Cortex of kidney (tissue), 1 donor: ENCODE measurements at places on chromosomes 7 and 10.

DNA sequence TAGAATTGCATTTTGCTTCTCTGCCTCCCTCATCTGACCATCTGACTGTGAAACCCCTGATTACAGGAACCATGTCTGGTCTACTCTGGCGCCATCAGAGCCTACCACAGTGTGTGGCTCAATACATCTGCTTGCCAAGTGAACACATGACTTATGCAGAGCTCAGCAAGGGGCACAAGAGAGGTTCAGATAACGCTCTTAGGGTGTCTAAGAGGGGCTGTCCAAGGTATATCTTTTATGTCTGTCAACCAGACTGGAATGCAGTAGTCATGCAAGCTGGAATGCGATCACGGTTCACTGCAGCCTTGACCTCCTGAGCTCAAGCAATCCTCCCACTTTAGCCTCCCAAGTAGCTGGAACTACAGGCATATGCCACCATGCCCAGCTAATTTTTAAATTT, 10.3 kb upstream of the RRP12 start:
- no peak for DNase-seq

- DNase-seq: no peak
These were observed 96.4 kb downstream of the KCNMA1 start for GRCh38 chr10:77541247-77541646.

GRCh38 chr10:101447477-101447876, 93.5 kb downstream of the BTRC start:
- DNase-seq: no peak

DNA sequence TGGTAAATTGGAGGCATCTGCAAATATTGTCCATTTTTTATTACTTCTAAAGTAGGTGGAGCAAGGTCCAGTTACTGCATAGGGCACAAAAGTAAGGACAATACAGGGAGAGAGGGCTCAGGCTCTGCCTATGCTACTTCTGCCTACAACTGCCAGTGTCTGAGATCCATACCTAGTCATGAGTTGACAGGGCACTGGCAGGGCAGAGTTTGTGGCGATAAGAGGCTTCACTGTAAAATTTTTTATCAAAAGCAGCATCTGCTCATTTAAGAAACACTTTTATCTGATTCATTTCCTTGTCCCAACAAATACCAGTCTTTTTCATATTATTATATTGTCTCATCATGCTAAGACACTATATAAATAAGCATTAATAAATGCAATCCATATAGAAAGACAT, 178.0 kb downstream of the LRRN3 start:
- no peak for DNase-seq

GRCh38 chr10:110789604-110790433, 81.9 kb upstream of the PDCD4 start:
- no peak for DNase-seq

DNA sequence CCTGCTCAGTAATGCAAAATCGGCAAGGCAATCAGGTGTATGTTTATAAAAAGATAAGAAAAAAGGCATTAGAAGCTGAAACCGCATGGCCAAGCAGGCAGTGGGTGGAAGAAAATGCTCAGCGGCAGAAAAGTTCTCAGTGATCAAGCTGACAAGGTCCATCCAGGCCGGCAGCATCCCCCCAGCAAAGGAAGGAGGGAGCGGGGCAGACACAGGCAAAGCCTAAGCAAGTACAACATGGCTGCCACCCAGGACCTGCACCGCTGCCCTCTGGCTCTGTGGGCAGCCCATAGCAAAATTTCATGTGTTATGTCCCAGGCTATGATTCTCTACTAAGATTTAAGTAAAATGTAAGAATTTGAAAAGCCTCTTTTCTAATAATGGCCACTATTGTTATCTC, 45.4 kb downstream of the MRPS24 start:
- no peak for DNase-seq

DNA sequence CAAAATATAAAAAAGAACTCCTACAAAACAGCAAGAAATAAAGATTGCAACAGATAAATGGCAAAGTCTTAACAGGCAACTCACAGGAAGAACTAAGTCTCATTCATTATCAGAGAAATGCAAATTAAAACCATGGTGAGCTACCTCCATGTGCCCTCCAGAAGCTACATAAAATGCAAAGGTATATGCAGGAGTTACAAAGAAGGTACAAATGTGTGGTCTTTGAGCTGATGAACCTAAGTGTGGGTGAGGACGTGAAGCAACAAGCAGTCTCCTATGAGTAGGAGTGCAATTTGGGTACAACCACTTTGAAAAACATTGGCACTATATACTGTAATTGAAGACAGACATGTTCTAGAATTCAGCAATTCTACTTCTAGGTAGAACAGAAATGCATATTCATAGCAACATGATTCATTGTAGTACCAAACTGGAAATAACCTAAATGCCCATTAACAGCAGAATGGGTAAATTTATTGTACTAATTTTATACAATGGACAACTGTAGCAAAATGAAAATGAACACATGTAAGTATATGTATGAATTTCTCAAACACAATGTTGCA, 61.6 kb upstream of the KCNMA1 start:
- no peak for DNase-seq

- no peak for DNase-seq
These were observed 178.1 kb upstream of the PPP2R2D start for GRCh38 chr10:131722525-131723264.

- no peak for DNase-seq
These were observed 123.9 kb downstream of the TAX1BP1 start for GRCh38 chr7:27863880-27864279.

DNA sequence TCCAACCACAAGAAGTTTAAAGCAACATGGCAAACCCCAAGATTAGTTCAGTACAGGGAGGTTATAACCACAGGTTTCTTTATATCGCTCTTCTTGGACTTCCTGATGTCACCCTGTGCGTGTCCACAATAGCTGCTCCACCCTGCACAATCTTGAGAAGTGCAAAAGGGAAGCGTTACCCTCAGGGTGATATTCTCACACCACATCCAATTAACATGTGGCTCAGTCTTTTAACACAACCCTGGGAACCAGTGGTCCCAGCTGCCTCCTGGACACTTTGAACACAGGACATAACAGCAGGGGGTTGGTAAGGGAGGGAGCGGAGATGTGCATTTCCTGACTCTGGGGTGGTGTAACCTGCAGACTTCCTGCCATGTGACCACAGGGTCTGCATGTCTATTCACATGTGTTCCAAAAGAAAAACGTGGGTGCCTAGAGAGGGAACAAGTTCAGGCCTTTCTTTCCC, 64.6 kb downstream of the GSAP start:
- DNase-seq: no peak

GRCh38 chr7:137296576-137296975, 47.0 kb downstream of the PTN start:
- no peak for DNase-seq

DNA sequence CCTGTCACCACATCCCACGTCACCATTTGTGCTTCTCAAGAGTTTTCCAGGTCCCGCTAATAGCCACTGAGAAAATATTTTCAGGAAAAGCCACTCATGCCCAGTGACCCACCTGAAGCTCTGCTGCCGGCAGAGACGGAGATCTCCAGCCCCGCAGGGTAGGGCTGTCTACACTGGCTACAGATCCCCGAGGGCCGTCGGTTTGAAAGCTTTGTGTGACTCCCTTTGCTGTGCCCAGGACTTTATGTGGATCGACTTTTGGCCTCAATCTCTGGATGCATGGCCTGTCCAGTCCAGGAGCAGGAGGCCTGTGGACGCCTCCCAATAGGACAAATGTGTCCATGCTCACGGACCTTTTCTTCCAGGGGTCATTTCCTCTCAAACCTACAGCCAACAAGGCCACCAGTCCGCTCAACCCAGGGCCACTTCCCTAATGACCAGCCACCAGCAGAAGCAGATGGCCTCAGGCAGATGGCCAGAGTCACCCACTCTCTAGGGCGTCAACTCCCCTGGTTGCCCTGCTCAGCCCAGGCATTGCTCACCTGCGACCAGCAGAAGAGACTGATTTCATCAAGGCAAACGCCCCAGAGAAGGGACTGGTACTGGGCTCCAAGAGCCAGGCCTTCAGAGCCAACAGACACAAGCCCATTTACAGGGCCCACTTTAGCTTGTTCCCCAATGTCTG, 76.4 kb downstream of the OAT start:
- DNase-seq: no peak

DNA sequence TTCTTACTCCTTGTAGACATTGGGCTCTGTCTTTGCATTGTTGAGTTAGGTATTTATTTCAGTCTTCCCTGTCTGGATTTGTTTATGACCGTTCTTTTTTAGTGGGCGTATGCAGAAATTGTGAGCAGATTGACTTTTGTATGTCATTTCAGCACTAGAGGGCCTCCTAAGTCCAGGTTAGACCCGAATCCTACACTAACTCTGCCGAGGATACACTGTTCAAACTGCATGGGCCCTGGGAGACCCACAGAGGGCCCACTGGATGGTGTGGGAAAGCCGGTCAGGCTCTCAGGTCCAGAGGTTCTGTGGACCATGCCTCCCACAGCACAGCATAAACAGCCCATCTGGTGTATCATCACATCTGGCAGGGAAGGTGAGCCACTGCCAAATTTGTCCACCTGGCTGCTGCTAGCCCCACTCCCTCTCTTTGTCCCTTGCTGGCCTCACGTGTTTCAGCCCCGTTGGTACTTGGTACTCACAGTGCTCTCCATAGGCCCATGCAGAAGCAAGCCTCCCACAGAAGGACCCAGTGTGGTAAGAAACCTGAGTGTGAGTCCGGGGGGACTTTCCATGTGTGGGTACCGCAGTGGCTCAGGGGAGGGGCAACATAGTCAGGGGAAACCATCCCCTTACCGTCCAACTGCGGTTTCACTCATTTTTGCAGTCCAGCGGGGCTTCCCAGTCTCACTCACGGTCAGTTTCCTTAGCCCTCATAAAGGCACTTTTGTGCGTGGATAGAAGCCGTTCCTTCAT, 112.8 kb downstream of the APBB1IP start:
- no peak for DNase-seq

DNA sequence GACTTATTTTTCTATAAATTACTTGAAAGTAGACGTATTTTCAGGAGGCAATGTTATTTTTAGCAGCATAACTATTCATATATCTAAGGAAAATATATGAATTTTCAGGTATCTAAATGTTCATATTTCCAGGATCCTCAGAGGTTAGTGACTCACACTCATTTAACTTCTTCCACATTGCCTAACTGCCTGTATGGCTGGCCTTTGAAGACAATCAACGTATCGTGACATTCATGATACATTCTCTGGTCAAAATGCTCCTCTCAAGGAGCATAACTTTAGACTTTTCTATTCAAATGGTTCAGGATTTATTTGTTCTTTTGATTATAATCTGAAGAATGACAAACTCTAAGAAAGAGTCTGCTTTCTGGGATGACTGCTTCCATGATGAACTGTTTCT, 89.3 kb downstream of the SEMA3C start:
- DNase-seq: no peak

- no peak for DNase-seq
These were observed 9.6 kb downstream of the ITGB1 start for GRCh38 chr10:32948451-32948850.
